ENCODE measurements at places on chromosomes 2 and 18.

- DNase-seq = no peak
Observed at GRCh38 chr2:224360801-224361251, 41.1 kb downstream of the FAM124B start.

GRCh38 chr2:74077636-74078035, 70.1 kb downstream of the BOLA3 start:
- DNase-seq = no peak

- no peak for DNase-seq
Observed at GRCh38 chr2:240857039-240858008, 11.3 kb upstream of the AGXT start.

GRCh38 chr18:12726774-12727550, 24.1 kb downstream of the PSMG2 start:
- no peak for DNase-seq

DNA sequence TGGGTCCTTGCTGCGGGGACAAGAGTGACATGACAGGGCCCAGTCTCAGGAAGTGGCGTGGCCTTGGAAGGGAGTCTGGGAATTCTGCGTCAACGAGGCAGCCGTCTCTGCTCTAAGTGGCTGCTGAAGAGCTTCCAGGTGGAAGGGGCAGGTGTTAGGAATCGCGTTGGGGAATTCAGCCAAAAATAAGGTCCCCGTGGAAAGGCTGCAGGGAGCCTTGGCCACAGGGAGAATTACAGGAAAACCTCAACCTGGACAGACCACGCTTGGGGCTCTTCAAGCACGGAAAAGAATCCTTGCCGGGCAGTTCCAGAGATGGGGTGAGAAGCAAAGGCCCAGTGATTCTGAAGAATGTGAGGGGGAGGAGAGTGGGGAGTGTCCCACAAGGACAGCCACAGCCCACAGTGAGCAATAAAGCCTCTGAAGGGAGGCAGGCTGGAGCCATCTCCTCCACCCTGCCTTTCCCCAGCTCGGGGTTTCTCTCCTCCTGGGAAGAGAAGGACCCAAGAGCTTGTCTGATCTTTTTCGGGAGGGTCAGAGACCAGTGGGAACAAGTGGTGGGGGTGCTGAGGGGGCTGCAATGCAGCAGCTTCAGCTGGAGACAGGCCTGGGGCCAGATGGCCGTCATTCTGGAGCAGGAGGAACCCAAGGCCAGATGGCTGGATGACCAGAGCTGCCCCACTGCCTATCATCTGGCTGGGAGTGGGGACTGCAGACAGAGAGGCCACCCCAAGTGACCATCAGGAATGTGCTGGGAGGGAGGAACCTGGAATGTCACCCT, 106.4 kb upstream of the SMAD2 start:
- no peak for DNase-seq

- DNase-seq = no peak
Observed at GRCh38 chr2:204748286-204748685, 203.0 kb downstream of the PARD3B start.

DNA sequence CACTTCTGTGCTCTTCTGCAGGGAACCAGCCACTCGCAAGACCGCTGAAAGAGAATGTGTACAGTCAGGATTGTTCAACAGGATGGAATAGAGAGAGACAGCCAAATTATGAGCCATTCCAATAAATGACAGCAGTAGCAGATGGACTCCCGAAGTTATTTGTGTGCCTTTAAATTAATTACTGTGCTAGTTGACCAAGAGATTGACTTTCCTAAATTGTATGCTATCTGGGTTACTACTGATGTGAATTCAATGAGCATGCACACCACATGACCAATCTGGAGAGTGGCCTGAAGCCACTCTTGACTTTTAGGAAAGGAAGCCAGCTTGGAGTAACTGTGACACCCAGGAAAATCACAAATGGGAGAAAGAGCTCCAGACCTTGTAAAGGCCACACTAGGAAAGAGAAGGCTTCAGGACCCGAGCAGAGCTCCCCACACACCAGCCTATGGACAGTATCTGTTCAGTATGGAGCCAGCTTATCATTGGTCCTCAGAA, 52.8 kb downstream of the CHMP3 start:
- no peak for DNase-seq

DNA sequence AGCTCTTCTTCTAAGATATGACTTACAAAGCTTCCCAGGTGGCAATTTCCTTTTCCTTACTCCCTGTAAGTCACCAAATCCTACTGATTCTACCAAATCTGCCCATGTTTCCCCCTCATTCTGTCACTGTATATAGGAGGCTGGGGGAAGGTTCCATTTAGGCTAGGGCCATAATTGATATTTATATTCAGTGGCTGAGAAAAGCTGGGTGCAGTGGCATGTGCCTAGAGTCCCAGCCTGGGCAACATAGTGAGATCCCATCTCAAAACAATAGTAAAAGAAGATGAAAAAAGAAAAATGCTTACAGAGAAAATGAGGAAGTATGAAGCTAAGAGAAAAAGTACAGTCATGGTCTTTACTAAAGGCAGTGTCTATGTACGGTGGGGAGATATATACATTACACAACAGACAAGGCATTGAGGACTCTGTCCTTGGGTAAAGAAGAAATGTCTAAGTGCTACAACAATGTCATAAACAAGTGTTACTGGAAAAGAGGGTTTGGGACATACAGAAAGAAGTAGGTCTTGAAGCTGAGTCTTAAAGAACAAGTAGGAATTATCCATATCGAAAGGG, 4.8 kb downstream of the CWC22 start:
- no peak for DNase-seq

DNA sequence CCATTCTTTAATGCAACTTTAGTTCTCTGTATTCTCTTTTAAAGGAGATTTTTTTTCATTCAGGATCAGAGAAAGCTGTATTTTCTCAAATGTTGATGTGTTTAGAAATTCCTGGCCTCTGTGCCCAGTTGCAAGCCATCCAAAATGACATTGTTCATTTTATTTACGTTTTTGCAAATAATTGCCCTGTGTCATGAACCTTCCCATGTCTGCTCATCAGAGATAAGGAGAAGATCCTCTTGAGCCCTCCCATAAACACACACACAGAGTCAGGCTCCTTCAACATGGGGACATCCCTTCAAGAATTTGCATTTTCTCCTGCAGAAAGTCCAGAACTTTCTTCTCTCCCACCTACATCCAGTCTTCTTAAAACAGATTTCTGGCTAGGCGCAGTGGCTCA, 258.8 kb downstream of the GBX2 start:
- DNase-seq = no peak

DNA sequence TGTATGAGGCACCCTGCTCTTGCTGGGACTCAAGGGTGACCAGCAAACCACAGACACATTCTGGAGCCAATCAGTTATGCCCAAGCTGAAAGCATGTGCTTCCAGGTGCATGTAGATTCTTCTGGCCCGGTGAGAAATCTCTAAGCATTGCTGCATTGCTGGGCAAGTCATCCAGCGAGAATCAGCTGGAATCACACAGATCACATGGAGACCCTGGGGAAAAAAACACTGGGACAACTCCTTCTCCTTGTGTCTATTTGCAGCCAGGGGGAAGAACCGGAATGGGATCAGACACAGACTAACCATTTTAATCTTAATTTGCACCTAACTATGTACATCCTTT, 119.7 kb upstream of the KLF7 start:
- DNase-seq = no peak

- DNase-seq = no peak
Observed at GRCh38 chr18:75678627-75679026, 251.1 kb upstream of the SMIM21 start.

- DNase-seq = no peak
Observed at GRCh38 chr18:26702086-26702485, 153.7 kb upstream of the KCTD1 start.

- no peak for DNase-seq
Observed at GRCh38 chr2:102025583-102026267, 34.0 kb downstream of the IL1R2 start.

DNA sequence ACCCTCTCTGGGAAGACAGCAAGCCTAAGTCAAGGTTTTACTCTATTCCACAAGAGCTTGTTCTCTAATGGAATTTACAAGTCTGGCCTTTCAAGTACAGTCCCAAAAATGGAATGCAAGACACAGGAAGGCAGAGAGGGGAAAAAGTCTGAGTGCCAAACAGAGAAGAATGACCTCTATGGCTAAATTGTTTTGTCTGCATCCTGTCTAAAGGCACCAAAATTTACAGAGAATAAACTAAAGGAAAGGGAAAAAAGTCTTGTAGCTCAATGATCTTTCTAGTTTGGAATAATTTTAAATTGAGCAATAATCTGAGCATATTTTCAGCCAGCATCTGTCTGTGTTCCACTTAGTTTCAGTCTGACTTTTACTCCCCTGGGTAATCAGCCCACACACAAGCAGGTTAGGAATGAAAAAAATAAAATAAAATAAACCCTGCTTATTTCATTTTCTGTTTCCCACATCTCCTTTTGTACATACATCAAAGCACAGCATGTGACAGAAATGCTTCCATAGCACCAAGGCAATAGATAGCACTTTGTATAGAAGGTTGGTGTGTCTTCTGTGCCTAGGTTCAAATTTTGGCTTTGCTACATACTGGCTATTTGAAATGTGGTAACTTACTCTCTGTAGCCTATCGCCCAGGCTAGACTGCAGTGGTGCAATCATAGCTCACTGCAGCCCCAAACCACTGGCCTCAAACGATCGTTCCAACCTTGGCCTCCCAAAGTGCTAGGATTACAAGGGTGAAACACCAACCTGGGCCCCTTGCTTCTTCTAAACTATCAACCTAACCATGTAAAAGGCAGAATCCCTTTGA, 105.1 kb downstream of the SLC8A1 start:
- no peak for DNase-seq

GRCh38 chr2:216546641-216547403, 48.2 kb downstream of the RPL37A start:
- no peak for DNase-seq

- DNase-seq = no peak
Observed at GRCh38 chr18:74139888-74140287, 7.7 kb downstream of the FBXO15 start.

DNA sequence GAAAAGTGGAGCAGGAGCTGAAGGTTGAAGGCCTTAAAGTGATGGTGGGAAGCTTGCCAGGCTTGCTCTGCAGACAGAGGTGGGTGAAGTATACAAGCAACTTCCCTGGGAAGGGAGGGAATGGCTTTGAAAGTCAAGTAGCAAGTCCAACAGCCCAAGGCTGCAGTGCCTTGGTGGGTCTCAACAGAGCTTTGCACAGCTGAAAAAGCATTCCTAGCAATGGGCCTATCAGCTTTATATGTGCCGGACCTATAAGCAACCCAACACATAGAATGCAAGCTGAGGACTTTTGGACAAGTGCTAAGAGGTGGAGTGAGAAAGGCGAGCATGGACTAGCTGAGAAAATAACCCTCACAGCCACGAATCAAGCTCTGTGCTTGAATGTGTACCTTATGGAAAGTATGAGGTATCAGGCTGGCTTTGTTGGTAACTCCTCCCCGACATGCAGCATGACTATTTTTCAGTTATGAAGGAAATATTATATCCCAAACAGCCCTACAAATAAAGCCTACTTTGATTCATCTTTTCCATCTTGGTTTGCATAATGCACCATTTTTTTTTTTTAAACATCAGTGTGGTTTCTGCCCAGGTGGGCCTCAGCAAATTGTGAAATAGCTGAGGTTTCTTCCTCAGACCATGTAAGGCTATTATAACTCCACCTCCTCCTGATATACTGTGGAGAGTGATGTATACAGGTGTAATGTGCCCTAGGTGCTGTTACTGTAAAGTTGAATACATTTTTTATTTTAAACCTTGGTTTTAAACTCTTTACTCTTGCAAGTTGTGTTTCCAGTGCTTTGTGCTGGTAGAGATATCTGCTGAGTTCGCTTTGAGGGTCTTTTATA, 241.4 kb upstream of the CXCR4 start:
- no peak for DNase-seq

DNA sequence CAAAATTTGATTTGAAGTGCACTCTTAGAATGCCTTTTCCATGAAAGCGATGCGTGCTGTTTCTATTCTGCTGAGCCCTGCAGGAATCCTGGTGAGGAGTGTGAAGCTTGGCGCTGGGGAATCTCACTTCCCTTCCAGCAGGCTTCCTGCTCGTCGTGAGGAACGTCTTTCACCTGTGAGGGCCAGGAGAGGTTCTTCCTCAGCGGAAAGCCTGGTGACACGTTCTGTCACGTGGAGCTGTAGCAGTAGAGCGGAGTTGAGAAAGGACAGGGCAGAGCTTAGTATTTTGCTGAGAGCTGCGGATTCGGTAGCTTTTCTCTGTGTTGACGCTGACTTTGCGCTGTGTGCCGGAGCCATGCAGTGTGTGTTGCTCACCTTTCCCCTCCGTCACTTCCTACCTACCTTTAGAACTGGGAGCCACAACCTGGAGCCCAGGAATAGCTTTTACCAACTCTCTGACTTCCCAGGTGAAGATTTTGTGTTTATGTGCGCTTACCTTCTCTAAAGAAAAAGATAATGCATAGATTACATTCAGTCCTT, 294.8 kb downstream of the PTGR3 start:
- DNase-seq = no peak

DNA sequence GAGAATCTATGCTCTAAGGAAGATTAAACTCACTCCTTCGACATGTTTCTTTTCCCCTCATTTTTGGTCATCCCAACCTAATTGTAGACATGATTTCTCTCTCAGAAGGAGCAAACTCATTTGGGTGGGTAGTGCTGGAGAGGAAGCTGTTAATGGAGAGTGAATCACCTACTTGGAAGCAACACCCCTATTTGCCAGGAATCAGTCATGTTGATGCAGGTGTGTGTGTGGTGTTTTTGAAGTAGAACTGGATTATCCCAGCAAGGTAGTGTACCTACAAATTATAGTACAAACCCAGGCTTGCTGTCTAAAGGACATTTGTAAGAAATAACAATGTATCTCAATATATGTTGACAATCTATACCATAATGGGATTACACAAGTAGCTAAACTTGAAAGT, 186.4 kb downstream of the EPHA4 start:
- no peak for DNase-seq

DNA sequence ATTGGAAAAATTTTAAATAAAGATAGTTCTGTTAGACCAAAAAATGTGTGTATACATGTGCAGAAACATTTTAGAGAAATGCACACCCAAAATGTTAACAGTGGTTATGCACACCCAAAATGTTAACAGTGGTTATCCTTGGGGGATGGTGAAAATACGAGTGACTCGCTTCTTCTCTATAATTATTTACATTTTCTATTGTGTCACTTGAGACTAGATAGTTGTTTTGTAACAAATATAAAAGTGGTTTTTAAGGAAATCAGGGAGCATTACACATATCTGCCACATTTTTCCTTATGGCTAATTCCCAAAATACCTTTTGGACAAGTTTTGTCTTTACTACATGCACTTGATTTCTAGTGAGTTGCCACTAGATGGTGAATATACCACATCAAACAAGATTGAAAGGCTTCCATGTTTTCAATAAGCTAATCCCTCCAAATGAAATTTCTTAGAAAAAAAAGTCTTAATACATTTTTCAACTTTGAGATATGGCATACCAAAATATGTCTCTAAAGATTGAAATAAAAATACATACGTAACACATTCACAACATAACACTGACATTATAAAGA, 9.0 kb upstream of the HIBCH start:
- DNase-seq = no peak

- no peak for DNase-seq
Observed at GRCh38 chr2:113005030-113005509, at the start of gene IL36A. Gene IL36A, plus strand, starts transcription at chr2:113005459. Its CDS starts 413 bp downstream, at chr2:113005872.
